Esophagus muscularis mucosa (tissue), 4 donors: ENCODE measurements at places on chromosomes 16 and 17. TPM values are rescaled to one million over a fixed set of nuclear protein-coding genes. Genes with fewer than 3 reads are reported as not detected.

The SOCS3 gene
- 12.5 TPM for total RNA-seq

DNA sequence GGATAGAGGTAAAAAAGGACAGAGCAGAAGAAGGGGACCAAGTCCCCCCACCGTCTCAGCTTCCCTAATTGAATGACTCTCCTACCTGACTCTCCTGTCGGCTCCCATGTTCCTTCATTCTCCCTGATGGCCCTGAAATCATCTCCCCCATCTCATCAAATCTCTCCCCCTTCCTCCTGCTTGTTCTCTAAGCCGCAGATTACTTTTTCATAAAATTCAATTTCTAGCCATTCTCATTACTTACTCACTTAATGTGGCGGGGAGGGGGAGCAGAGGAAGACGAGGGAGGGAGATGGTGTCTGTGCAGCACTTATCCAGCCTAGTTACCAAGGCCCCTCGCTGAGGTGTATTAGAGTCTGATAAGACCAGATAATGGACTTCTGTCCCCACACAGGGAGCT, 161.5 kb downstream of the CCT6B start:
- no peak for DNase-seq

The SMIM36 gene
- total RNA-seq: not detected

The TPSG1 gene
- total RNA-seq: 0.50 TPM

- DNase-seq: no peak
These were observed 187.6 kb downstream of the RGS9 start for GRCh38 chr17:65324611-65325342.

The C17orf78 gene
- not detected for total RNA-seq

- peak; percentile 82 for DNase-seq
These were observed 335.7 kb downstream of the GRIN2A start for GRCh38 chr16:9846362-9847099.

- DNase-seq: no peak
These were observed 16.9 kb upstream of the GLIS2 start for GRCh38 chr16:4298761-4299522.

DNA sequence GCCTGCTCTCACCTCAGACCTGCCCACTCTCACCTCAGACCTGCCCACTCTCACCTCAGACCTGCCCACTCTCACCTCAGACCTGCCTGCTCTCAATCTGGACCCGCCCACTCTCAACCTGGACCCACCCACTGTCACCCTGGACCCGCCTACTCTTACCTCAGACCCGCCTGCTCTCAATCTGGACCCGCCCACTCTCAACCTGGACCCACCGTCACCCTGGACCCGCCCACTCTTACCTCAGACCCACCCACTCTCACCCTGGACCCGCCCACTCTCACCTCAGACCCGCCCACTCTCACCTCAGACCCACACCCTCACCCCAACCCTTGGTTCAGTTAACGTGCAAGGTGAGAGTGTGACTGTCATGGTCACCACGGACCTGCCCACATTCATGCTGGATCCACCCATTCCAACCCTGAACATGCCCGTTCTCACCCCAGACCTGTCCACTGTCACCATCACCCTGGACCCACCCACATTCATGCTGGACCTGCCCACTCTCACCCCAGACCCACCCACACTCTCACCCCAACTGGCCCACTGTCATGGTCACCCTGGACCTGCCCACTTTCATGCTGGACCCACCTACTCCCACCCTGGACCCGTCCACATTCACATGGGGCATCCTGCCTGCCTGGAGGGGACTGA, 31.2 kb upstream of the ENPP7 start:
- no peak for DNase-seq

GRCh38 chr16:24681793-24682192, 47.7 kb upstream of the TNRC6A start:
- no peak for DNase-seq

DNA sequence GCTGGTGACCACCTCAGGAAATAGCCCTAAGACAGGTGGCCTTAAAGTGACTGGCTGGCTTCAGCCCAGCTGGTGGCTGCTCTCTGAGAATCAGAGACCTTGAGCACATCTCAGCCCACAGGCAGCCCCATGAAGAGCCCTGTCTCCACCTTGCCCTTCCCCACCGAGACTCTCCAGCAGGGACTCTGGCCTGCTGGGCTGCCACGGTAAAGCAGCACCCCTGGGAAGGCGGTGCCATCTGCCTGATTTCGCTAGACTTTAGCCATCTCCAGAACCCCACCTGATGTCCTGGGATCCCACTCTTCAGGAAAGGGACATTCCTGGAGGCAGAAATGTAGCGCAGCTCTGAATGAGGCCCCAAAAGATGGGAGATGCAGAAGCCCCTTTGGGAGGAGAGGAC, 45.2 kb upstream of the LGALS9 start:
- no peak for DNase-seq

GRCh38 chr17:42059815-42060214, 9.4 kb upstream of the C17orf113 start:
- no peak for DNase-seq

- DNase-seq: no peak
These were observed 3.4 kb downstream of the CACNA1H start for GRCh38 chr16:1156055-1156982.

The TMC8 gene
- 5.3 TPM for total RNA-seq

- no peak for DNase-seq
These were observed 27.4 kb upstream of the LYRM9 start for GRCh38 chr17:27920569-27920968.

The POLR3K gene
- 3.6 TPM for total RNA-seq

- DNase-seq: no peak
These were observed 1.3 kb downstream of the TBCD start for GRCh38 chr17:82753201-82753464.

The JUP gene
- total RNA-seq: 41.3 TPM

The GPR139 gene
- not detected for total RNA-seq

- DNase-seq: no peak
These were observed 214.4 kb upstream of the CACNG5 start for GRCh38 chr17:66620528-66620927.

DNA sequence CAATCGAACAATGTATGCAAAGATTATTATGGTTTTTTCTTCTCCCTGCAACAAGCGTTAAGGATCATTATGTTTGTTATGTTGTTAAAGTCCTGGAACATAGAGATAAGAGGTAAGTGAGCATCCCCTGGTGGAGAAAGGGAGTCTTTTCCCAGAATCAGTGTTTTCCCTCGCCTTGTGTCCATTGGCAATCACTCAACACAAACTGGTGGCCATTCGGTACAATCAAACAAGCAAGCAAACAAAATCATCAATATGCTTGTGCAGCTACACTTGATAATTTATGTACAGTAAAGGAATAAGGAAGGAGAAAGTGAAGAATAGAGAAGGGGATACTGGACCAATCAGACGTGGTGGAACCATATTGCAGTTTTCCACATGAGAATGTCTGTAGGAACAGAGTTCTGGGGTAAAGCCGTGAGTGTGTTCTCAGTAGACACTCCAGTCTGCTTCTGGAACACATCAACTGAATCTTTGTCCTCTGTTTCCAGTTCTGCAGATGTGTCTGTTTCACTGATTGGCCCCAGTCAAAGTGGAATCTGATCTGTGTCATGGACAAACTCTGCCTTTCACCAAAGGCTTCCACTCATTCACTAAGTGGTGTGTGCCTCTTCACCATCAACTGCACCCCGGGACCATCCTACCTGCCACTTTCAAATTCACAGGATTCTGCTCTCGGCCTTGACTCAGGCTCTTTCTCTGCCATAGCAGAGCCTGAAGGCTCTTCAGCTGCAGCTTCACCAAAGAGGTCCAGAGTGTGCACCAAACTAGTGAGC, 169.5 kb downstream of the AHSP start:
- peak; percentile 64 for DNase-seq

- DNase-seq: no peak
These were observed 36.8 kb downstream of the ATP2C2 start for GRCh38 chr16:84404936-84405639.

The SLC16A13 gene
- 1.2 TPM for total RNA-seq

GRCh38 chr16:65376601-65377000, 254.7 kb upstream of the CDH11 start:
- no peak for DNase-seq

DNA sequence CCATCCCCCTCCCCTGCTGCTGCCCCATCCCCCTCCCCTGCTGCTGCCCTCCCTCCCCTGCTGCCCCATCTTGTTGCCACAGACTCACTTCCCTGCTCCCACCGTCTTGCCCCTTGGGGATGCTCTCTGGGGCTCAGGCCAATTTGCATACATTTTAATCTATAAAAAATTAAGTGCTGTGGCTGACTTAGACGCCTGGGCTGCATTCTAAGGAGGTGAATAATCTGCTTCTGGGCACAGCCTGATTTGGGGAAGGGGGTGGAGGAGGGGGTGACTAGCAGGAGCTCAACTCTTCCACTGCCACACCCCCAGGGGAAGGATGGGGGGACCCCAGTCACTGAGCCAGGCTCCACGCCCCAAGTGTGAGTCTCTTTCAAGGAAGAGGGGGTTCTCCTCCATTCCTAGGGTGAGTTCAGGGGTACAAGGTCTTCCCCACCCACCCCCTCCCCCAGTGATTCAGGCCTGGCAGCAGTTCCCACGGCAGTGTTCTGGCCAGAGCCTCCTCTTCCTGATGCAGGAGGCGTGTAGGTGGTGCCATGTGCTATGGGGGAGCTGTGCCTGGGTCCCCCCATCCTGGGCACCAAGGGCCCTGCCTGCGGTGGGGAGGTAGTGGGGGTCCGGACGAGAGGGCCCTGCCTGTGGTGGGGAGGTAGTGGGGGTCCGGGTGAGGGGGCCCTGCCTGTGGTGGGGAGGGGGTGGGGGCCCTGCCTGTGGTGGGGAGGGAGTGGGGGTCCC, 5.0 kb downstream of the DPH1 start:
- no peak for DNase-seq

DNA sequence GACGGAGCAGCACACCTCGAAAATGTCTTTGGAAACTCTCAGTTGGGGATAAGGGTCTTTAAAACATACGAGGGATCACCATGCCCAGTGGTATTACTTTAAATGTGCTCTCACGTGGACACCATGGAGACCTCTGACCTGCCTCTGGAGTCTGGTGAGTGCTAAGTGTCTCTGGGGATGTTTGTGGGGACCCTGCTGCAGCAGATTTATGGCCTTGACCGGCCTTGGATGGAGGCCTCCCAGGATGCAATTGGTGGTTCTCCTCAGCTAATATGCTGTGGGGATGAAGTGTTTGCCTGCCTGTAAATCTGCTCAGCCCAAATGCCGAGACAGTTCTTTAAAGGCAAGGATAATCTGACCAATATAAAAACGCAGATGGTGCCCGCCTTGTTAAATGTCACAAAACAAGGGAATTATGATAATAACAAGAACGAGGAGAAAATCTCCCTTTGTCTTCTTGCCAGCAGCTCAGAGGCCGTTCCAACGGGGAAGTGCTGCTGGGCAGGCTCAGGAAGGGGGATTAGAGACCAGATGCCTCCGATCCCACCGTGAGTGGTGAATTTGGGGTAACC, 154.4 kb downstream of the ABCC12 start:
- peak; percentile 72 for DNase-seq

DNA sequence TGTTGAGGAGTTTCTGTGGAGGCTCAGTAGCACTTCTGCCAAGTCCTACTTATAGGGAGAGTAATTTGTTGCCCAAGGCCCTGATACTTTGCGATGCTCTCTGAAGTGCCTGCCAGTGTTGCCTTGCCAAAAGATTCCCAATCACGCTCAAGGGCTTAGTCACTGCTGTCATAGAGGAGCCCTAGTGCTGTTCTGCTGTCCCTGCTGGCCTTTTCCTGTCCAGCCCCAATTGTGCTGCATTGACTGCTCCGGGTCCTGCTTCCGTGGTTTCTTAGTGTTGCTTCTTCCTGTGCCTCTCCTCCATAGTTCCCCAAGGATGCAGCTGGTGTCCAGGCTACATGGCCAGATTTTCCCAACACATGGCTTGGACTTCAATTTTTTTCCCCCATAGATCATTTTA, 13.9 kb downstream of the NUP93 start:
- no peak for DNase-seq

- DNase-seq: no peak
These were observed 20.7 kb upstream of the CBX4 start for GRCh38 chr17:79859676-79860615.

DNA sequence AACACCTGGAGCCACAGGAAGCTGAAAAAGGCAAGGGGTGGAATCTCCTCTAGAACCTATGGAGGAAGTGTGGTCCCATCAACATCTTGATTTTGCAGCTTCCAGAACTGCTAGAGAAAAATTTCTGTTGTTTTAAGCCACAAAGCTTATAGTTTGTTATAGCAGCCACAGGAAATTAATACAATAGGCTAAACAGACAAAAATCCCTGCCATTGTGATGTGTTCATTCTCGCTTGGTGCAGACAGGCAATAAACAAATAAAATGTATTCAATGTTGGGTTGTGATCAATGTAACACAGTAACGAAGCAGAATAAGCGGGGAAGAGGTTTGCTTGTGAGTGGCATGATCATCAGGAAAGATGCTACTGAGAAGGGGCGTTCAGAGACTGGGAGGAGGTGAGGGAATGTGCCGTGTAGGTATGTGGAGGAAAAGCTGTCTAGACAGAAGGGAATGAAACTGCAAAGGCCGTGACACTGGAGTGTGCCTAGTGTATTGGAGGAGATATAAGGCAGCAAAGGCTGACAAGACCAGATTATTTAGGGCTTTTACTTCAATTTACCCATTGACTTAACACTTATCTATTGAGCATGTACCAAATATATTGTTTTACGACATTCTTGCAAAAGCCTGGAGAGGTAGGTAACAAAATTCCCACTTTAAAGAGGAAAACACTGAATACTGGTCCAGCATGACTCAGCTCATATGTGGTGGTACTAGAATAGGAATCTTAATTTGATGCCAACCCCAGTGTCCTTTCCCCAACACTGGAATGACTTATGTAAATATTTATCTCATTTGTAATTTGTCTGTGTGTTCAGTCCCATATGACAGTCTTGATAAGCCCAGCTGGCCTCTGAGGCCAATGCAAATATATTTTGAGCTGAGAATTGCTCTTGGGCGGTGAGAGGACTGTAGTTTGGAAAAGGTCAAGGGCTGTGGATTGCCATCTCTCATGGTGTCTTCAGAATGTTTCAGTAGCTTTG, 375.9 kb downstream of the CDH13 start:
- DNase-seq: no peak

The TGFB1I1 gene
- total RNA-seq: 255 TPM

- DNase-seq: no peak
These were observed 6.3 kb downstream of the GAN start for GRCh38 chr16:81321039-81321438.
